BE2C (cell line): ENCODE measurements at places on chromosomes 3 and 15.

DNA sequence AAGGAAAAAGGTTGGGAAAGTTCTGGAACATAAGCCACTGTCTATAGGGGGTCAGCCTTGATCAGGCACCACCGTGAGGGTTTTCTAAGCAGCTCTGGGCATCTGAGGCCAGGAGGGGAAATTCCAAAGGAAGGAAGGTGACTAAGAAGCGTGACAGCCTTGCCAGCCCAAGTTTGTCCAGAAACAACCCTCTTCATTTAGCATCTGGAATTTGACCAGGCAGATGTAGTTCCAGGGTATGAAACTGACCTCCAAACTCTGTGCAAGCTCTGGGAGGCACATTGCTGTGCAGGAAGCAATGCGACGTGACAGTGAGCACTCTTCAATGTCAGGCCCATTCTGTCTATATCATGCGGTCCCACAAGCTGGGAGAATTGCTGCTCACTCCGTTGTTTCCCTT lies 85.4 kb upstream of the TPM1 start:
- no peak for DNase-seq

DNA sequence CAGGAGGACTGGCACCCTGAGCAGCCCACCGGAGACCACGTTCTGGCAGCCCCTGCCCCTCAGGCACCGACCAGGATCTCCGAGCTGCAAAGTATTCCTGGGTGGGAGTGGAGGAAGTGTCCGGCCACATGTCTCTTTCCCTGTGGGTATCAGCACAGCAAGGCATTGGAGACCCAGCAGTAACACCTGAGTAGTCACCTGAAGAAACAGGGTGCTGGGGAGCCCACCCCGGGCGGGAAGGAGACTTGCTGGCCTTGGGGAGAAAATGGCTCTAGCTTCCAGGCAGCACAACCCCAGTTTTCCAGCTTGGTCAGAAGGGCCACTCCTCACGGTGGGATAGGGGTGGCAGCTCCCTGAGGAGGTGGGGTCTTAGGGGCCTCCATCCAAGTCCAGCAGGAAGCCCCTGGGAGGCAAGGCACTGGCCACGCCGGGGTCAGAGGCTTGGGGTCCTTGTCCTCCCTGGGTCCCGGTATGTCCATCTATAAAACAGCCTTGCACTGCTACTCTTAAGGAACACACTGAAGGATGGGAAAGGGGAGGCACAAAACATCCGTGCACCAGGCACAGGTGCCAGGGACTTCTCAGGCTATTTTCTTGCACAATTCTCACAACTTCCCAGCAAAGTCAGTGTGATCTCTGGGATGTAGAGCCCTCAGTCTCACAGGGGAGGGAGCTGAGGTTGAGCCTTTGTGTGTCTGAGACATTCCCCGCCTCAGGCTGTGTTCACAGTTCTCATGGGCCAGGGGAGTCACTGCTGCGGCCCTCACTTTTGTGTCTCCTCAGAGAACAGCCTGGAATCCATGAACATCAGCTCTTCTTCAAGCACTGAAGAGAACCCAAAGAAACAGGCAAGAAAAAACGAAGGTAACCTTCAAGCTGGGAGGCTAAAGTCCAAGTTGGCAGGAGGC lies 11.9 kb downstream of the CFAP100 start:
- no peak for DNase-seq

DNA sequence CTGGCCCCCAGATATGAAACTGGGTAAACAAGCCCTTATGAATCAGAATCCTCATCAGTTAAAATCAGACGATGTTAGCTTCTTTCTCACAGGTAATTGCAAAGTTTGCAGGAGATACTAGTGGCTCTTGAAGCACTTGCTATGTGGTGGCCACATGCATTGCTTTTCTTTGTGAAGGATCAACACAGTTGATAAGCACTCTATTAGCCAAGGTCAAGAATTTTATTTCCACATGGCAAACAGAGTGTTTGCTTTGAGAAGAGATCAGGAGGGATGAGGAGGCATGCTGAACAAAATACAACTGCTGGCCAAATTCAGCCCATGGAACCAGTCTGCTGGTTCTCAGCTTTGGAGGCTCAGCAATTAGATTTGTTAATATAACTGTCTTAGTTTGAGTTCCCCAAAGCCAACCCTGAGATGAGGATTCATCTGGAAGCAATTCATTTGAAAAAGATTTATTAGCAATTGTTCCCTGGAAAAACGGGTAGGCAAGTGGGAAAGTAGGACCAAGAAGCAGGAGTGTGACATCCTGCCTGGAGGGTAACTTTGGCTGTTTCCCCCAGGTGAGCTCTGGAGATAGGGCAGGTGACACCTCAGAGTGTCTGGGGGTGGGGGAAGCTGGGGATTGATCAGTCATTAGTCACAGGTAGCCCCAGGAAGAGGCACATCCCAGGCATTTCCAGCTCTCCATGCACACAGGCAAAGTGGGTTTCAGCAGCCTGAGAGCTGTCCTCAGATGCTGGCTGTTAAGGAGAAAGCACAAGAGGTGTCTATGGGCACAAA lies 180.3 kb downstream of the ABHD5 start:
- DNase-seq: no peak

- DNase-seq: no peak
These were observed 348.2 kb downstream of the NAALADL2 start for GRCh38 chr3:175207361-175207760.

GRCh38 chr3:40800343-40800742 lies 275.6 kb downstream of the ZNF621 start:
- no peak for DNase-seq

GRCh38 chr3:5699313-5699712 lies 511.8 kb downstream of the EDEM1 start:
- DNase-seq: no peak

DNA sequence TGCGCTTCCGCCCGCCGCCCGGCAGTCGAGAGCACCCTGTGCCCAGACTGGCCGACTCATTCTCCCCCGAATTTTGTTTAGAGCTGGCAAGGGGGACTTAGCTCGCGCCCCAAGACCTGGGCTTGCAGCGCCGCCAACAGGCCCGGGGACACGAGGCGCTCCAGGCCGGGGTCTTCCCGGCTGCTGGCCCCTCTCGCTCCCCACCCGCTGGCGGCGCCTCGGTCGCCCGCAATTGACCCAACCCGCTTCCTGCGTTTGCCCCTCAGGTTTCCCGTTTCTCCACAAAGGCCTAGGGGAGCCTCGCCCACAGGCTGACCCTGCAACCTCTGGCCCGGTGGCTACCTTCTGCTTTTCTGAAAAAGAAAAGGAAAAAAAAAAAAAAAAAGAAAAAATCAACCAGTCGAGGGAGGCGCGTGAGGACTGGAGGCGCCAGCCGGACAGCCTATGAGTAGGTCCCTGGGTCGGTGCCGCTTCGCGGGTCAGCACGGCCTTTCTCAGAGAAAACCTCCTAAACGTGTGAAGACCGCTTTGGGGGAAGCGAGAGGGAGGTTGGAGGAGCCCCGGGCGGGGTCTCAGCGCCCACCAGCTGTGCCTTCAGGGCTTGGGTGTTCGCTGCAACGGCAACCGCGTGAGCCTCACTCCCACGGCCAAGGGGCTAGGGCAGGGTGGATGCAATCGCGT lies 7.2 kb downstream of the FOXL2 start:
- no peak for DNase-seq

DNA sequence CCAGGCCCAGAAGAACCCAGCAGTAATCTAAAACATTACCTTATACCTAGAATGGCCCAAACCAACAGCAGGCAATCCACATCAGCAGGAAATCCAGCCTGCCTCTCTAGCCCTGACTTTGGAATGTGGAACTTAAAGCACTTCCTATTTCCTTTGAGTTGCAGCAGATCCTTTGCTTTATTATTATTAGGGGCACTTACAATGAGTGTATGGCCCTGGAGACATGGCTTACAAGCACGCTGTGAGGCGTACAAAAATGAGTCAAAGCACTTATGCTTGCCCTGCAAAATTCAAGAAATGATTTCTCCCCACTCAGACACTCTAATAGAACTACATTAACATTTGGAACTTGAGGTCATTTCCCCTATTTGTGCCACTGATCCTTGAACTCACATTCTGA lies 9.5 kb upstream of the KNSTRN start:
- DNase-seq: no peak

- DNase-seq: no peak
These were observed 121.5 kb downstream of the PLCL2 start for GRCh38 chr3:17006132-17006852.

DNA sequence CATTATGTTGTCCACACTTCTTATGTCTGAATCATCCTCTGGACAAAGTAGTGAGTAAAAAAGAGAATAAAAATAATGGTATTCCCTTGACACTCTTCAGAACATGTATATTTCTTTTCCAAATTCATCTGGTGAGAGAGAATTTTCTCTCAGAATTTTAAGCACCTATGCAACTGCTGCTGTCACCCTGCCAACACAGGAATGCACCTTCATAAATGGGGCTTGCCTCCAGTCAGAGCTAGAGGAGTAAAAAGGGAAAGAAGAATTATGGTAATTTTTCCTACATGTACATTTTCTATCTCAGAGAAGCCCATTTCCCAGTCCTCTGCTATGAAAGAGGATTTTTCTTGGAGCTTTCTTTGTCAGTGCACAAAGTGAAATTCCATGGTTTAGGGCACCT lies 92.2 kb upstream of the ALCAM start:
- DNase-seq: no peak

GRCh38 chr3:46496746-46497555 lies 825 bp upstream of the RTP3 start:
- DNase-seq: peak; percentile 13

DNA sequence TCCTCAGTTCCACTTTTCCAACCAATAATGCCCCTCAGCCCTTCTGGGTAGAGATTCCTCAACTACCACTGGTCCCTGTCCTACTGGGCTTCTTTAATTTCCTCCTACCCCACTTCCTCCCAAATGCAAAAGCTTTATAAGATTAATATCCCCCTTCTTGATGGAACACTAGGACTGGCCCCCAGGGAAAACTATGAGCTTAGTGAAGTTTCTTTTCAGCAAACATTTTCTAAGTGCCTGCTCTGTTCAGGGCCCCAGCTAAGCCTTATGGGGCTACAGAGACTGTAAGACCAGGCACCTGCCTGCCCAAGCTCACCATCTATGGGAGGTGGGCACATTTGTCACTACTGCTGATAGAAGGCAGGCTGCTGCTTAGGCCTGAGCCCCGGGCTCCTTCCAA lies 79.4 kb downstream of the RPLP1 start:
- DNase-seq: no peak

GRCh38 chr3:138063416-138063815 lies 52.0 kb downstream of the DZIP1L start:
- DNase-seq: no peak

DNA sequence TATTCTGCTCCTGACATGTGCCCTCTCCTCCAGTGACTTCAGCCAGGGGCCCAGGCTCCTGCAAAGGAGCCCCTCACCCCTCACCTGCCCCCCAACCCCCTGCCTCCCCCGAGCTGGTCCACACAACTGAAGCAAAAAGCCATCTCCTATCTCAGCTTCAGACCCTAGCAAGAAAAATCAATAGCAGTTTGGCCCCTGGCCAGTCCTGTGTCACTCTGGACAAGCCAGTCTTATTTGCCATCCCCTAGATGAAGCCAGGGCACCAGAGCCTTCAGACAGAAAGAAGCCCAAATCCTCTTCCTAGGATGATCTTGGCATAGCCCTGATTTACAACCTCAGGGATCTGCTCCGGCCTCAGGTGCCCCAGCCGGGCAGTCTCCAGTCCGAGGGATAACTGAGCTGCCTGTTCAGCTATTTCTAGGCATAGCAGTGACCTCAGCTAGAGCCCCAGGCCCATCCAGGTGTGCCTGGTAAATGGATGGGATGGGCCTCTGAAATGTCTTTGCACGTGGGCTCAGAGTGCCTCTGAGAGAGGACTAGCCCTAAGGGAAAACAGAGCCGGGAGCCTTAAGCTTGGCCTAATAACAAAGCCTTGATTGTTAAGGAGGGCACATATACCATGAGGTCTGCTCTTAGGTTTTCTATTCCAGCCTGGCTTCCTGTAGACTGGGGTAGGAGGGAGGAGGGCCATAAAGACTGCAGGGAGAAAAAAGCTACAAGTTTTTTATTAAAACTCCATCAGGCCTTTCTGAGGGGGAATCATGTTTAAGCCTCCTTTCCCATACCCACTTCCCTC lies 242.0 kb downstream of the SHQ1 start:
- peak; percentile 80 for DNase-seq

- DNase-seq: no peak
These were observed 203.0 kb downstream of the AKAP13 start for GRCh38 chr15:85583442-85583841.

GRCh38 chr3:14236902-14237301 lies 58.3 kb downstream of the LSM3 start:
- no peak for DNase-seq

GRCh38 chr3:100401674-100402041 lies 319 bp downstream of the LNP1 start:
- peak; percentile 59 for DNase-seq

GRCh38 chr3:155352900-155353490 lies 59.5 kb upstream of the STRIT1 start:
- no peak for DNase-seq

- DNase-seq: no peak
These were observed 262.5 kb downstream of the CGGBP1 start for GRCh38 chr3:87796137-87796842.

DNA sequence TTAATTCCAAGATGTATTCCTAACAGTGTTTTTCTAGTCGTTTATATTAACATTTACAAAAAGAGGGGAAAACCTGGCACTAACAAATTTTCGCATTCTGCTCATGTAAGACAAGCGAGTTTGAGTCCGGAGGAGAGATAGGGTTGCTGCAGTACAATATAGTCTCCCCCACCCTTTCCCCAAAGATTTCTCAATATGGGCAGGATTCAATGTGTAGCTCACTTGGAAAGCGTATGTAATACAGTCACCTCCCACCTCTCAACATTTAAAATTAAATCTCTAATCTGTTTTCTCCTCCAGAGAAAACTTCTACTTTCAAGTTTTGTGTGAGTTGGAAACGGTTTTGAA lies 57.9 kb downstream of the CMSS1 start:
- DNase-seq: no peak

DNA sequence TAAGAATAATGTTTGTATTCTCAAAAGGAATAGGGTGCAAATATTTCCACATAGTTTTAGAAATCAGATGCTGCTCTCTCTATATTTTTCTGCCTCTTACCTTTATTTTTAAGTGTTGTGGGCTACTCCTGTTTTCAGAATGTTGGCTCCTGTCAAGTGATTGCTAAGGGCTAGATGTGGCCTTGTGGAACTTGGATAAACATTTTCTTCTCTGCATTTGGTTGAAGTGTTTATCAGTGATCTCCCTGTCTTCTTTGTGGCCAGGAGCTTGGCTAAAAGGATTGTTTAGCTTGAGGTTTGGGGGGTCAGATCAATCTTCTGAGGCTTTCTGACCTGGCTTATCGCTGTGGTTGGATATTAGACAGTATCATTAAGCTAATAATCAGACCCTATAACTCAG lies 112.6 kb downstream of the TCF12 start:
- DNase-seq: no peak
